CD4-positive, alpha-beta T cell treated with Interleukin-4 for 1 hour (primary cell): ENCODE measurements at places on chromosomes 2 and 18.

GRCh38 chr2:233480490-233481202 lies 85.9 kb downstream of the USP40 start:
- DNase-seq: no peak

DNA sequence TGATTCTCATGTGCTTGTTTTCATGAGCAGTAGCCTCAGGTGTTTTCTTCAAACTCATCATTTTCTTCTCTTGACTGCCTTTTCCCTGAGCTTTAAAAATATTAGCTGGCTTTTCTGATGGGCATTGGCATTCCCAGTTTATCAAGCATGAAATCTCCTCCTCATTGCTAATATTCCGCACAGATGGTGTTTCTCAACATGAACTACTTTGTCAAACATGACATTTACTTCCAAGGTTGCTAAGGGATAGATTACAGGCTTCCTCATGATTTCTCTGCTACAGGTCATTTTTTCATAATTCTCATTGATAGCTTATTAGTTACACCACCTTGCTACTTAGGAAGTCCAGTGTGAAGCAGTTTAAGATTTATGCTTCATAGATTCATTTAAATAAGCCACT lies 1116.9 kb upstream of the CNTNAP5 start:
- no peak for DNase-seq

GRCh38 chr2:206452242-206452641 lies 8.9 kb downstream of the ADAM23 start:
- no peak for DNase-seq

DNA sequence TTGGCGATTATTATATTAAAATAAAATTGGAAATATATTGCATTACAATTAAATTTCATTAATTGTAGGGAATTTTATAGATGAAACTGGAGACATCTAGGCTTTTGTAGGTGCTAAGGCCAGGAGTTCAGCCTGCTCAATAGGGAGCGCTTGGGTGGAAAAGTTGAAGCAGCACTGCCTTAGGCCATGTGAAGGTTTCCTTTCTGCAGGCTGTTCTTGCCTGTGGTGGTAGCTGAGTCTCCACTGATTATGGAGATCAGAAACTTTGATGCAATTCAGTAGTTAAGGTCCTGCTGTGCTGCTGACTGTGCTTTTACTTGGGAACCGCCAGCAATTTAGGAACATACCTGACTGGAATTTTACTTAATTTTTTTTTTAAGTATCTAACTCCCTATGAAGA lies 179.9 kb upstream of the BOD1L2 start:
- DNase-seq: no peak

GRCh38 chr18:52657043-52657805 lies 317.2 kb downstream of the DCC start:
- DNase-seq: no peak
